ENCODE measurements at places on chromosomes 5 and 9.

DNA sequence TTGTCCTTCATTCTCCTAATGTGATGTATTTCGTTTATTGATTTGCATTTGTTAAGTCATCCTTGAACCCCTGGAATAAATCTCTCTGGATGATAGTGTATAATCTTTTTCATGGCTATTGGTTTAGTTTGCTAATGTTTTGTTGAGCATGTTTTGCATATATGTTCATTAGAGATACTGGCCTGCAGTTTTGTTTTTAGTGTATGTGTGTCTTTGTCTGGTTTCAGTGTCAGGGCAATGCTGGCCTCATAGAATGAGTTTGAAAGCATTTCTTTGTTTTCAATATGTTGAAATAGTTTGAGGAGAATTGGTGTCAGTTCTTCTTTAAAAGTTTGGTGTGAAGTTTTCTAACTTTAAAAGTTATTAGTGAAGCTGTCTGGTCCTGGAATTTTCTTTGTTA is 149.6 kb upstream of the ATP10B start:
- no peak for DNase-seq

DNA sequence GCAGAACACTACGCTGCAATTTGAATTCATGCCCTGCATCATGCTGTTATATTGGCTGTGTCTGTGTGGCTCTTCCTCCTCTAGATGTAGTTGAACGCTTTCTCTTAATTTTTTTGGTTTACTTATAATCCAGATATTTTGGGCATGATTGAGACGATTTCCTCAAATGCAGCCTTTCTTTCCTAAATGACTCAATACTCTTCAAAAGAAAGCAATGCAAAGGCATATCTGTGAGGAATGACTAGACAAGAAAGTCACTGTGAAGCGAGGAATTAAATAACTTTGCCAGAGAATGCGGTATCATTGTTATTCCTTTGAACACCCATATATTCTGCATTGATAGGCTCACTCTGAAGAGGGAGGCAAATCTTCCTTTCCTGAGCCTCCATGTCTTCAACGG is 152.8 kb downstream of the YIPF5 start:
- no peak for DNase-seq

DNA sequence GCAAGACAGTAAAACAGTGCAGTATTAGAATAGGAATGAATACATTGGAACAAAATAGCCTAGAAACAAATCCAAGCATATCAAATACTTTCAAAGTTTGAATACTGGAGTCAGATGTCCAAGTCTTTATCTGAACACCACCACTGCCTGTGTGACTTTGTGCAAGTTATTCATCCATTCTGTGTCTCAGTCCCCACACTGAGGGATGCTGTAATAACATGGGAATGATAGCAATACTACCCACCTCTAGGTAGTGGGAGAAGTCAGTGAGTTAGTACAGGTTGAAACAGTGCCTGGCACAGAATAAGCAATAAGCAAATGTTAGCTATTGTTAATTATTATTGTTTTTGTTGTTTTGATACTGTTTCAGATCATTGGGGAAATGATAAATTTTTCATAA is 130.9 kb downstream of the SUSD1 start:
- DNase-seq = no peak

GRCh38 chr5:17154211-17154996 is 63.0 kb upstream of the BASP1 start:
- no peak for DNase-seq

DNA sequence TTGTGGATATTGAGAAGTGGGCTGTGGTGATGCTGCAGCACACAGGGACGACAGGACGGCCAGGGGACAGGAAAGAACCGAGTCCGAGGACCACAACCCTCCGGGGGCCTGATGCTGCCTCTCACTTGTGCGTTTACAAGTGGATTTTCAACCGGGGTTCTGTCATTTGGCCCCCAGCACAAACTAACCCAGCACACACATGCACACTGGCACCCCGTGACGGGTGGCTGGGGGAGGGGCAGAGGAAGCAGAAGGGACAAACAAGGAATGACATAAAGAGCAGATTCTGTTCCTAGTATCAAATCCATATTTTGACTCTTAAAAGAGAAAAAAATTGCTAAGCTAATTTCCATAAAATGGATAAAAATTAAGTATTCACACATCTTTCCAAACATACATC is 18.3 kb upstream of the ZFYVE16 start:
- DNase-seq = no peak

DNA sequence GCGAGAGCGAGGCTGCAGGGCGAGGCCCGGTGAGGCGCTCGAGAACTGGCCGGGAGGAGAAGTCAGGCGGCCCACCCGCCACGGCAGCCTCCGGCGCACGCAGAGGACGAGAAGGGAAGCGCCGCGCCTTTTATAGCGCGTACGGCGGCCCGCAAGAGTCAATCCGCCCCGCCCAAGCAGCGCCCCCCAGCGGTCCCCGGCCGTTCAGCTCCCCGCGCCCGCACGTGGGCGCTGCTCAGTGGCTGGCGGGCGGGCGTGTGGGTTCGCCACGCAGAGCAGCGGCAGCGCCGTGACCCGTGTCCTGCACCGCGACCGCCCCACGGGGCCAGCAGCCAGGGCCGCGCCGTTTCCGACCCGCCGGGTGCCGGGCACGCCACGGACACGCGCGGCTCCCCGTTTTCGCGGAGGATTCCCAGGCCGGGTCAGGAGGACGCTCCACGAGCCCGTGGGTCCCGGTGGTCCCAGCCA is 14.6 kb downstream of the LCN10 start:
- peak; percentile 54 for DNase-seq

DNA sequence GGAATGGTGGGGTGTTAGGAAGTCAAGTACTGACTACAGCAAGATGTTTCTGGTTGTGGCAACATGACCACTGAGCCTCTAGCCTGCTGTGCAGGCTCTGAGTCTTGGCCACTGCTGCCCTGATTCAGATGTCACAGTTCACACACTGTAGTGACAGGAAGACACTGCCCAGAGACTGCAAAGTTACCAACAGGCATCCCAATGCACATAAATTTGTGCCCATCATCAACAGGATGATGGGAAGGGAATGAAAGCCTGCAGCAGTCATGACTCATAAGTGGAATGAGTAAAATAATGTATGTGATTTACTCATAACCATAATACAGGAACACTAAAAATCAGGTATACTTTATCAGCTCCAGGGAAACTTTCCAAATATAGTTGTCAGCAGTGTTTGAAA is 251.6 kb upstream of the HAPLN1 start:
- DNase-seq = no peak

- DNase-seq = no peak
Observed at GRCh38 chr5:30392897-30393296, 800.6 kb upstream of the CDH6 start.

DNA sequence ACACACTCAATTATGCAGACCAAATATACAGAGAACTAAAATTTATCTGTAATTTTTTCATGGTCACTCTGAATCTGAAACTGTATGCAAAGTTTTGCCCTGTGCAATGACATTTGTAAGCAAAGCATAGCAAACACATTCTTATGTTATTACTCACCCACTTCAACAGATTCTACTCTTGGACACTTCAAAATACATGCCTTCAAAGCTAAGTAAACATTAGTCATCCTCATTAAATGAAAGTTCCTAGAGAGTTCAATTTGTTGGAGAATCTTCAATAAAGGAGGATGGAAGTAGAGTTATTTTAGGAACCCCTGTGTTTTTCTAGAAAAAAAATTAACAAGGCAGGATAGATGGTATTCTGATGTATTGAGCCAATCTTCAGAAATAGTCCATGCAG is 639.7 kb upstream of the C9orf72 start:
- DNase-seq = no peak

DNA sequence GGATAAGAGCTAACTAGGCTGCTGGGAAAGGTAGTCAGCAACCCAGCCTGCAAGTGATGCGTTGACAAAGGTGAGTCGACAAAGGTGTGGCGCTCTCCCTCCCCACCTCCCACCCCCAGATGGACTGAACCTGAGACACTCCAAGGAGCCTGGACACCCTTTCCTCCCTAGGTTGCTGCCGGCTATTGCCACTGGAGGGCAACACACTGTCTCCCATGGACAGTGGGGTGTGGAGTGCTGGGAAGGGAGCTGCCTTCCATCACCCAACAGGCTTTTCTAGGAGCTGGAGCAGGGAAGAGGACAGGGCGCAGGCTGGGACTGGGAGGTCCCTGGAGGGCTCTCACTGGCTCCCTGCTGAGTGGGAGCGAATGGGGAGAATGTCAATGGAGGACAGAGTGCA is 75.4 kb upstream of the ARAP3 start:
- DNase-seq = no peak

- no peak for DNase-seq
Observed at GRCh38 chr5:78899922-78900362, 85.2 kb downstream of the ARSB start.

GRCh38 chr9:71909887-71910649 is 925 bp downstream of the ABHD17B start:
- peak; percentile 30 for DNase-seq

Measured in NCI-H2227 treated with DMSO at 0.1 percent for 48 hours (cell line).